Stimulated activated naive CD4-positive, alpha-beta T cell (primary cell): ENCODE measurements at places on chromosomes 6 and 20.

DNA sequence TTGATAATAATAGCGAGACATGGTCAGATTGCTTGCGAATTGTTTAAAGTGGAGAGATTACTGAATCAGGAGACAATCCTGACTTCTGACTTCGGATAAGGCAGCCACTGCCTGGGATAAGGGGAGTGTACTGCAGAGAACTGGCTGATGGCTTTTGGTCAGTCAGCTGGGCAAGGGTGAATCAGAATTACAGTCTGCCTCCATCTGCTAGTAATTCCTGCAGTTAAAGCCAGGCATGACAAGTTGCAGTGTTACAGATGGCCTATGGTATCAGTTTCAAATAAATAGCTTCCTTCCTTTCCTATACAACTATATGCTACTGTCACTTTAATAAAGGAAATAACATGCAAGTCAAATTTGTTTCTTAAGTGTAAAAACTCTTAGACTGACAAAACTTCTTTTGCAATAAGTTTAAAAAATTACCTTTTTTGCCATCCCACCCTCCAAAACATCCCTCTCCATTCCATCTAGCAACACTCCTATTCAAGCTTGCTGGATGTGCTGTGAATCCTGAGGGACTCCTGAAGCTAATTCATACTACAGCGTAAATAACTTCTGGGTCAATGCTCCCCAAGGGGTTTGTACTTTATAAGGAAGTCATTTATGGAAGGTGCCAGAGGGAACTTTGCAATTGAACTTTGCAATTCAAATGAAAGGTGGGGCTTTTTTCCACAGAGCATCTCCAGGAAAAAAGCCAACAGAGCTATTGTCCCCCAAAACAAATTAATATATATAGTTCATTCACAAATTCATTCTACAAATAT lies 245.2 kb downstream of the ADGRB3 start:
- DNase-seq = no peak

DNA sequence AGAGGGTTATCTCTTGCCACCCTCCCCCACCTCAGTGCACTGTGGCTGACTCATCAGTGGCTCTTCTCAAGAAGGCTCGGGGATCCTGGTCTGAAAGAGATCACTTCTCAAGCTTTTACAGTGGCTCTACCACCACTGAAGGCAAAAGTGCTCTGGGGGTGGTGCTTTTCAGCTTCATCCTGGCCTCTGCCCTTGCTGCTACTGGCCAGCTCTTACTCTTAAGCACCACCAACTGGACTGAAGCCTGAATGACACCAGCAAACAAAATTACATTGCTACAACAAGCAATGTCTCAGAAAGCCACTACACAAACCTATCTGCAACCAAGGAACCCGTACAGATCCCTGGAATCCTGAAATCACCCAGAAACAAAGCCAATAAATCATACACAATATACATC lies 402.1 kb downstream of the EPHA7 start:
- DNase-seq = no peak

- no peak for DNase-seq
Measured at GRCh38 chr6:25548451-25548850, 103.6 kb upstream of the SCGN start.

DNA sequence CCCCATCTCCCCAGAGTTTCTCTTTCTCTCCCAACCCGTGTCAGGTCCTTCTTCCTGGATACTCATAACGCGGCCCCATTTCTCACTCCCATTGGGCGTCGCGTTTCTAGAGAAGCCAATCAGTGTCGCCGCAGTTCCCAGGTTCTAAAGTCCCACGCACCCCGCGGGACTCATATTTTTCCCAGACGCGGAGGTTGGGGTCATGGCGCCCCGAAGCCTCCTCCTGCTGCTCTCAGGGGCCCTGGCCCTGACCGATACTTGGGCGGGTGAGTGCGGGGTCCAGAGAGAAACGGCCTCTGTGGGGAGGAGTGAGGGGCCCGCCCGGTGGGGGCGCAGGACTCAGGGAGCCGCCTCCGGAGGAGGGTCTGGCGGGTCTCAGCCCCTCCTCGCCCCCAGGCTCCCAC lies at the start of gene HLA-F:
HLA-F (plus strand) TSS at position 173 of the 404 bp plus-strand sequence; CDS start at position 203, 30 bp downstream.
- peak; percentile 79 for DNase-seq

GRCh38 chr6:56657354-56657753 lies 14.7 kb upstream of the DST start:
- DNase-seq = no peak

- no peak for DNase-seq
Measured at GRCh38 chr6:34810936-34811632, 19.2 kb downstream of the BLTP3A start.

- no peak for DNase-seq
Measured at GRCh38 chr6:168045706-168046620, 33.0 kb downstream of the FRMD1 start.

DNA sequence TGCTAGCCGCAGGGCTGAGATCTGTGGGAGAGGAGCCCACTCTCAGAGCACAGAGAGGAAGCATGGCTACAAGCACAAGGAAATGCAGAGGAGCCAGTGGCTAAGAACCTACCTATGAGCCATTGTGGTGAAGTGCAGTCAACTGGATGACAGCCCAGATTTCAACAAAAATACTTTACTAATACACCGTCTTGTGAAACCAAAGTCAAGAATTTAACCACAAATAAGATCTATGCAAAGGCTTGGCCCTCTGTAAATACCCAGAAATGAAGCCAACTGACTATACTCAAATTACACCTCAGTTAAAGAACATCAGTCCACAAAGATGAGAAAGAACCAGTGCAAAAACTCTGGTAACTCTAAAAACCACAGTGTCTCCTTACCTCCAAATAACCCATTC lies 40.1 kb upstream of the PTCHD4 start:
- no peak for DNase-seq

DNA sequence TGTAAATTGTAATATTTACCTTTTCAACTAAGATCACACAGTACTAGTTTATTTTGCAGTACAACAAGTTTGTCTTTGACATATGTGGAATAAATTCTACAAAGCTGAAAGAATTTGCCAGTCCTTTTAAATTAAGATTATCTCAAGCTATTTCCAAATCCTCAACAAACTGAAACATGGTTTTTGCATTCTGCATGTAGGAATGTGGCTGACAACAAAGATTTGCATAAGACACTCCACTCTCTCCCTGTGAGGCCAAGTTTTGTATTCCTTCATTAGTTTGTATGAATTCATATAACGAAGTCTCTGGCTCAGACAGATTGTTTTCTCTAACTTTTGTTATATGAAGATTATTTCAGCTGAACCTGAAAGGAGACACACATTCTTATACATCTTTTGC lies 124.1 kb upstream of the THEMIS start:
- DNase-seq = no peak

DNA sequence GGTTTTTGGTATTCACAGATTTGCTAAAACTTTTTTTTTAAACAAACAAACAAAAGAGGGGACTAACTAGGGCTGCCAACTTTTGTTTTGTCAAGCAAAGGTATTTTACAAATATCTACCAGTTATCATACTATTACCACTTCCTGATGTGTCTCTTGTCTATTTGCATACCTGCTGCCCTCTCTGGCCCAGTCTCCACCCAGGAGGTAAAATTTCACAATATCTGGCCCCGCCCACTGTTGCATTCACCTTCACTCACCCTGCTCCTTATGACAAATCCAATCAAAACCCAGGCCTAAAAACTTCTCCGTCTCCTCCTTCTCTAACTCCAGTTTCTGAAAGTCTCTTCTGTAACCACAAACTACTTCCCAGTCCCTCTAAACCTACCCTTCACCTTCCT lies 82.2 kb downstream of the TRERF1 start:
- DNase-seq = no peak

DNA sequence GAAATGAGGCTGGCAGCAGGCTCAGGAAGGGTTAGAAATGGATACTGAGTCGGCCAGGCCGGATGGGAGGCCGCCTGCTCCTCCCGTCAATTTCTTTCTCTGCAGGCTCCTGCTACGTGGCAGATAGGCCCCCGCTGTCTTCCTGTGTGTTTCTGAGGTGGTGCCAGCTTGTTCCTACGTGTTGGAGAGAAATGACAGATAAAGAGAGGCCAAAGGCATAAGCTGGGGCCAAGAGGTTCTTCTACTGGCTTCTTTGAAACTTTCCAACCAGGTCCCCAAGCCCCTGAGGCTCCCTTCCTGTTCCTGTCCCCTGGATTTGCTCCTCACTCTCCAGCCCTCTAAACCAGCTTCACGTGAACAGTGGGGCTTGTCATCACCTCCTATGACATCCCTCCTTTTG lies 76.8 kb downstream of the TCP11 start:
- no peak for DNase-seq

DNA sequence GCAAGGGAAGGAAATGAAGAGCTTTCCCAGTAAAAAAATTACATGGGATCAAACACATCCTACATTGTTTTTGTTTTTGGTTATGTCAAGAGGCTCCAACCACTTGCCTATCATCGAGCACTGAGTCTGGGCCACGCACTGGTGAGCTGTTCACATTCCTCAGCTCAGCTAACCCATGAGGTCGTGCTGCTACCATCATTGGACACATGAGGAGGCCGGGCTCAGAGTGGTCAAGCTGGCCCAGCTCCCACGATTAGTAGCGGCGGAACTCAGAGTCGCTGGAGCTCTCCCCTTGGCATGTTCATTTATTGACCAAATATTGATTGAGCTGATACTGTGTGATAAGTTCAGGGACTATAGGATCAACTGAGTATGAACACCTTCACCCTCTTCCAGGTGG lies 164.9 kb downstream of the CDH26 start:
- no peak for DNase-seq

DNA sequence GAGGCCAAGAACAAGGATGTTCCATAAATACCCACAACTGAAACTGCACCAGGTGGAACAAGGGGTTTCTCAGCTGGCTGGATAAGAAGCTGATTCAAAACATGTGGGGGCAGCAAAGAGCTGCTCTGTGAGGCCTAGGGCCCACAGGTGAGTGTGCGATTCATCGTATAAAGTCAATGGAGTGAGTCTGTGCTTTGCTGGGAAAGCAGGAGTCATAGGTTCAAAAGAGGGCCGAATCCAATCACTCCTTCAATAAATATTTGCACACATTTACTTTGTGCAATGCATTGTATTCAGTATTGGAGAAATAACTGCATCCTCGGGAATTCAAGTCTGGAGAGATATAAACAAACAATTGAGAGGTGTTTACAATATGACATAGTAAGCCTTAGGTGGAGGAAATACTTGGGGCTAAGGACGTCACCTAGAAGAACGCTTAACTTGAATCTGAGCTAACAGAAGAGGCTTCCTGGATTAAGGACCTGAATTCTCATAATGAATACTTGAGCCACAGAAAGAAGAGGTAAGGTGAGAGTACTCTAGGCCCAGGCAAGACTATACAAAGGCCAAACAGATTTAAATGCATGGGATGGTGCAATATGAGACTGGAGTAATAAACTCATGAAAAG lies 83.7 kb upstream of the TMEM30A start:
- DNase-seq = no peak

DNA sequence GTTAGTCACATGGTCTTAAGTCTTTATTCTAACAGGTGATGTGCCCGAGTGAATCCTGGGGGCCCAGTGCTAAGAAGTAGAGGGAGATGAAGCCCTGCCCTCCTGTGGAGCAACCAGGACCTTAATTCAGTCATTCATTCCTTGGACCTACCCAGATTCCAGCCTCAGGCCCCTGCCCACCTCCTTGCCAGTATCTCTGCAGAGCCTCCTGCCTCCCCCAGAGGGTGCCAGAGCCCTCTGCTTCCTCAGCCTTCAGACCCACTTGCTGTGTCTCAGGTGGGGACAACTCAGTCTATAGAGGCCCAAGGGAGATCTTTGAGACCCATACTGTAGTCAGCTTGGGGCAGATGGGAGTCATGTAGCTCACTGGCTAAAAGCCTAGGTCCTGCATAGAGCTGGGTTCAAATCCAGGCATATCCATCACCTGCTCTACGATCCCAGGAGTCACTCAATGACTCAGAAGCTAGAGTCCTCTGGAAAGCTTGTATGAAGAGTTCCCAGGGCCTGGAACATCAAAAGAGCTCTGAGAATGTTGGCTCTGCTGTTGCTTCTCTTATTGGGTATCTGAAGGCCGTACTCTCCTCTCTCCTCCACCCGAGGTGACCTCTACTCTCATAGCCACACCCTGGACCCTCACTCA lies 3.9 kb upstream of the SIGLEC1 start:
- DNase-seq = no peak

DNA sequence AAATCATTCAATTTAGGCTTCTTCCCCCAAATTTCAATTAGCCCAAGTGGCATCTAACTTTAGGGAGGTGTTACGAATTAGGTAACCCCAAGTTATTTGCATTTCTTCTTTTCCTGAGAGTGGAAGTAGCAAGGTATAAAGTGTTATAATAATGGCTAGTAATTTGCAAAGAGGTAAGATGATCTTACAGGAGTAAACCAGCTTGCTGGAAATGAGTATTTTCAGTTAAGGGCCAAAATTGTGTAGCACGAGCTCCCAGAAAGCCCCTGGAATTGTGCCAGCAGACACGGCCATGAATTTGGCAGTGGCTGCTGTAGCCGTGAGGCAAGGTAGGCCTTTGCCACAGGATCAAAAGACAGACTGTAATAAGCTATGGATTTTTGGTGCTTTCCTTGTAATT lies 38.0 kb downstream of the CITED2 start:
- DNase-seq = no peak

- DNase-seq = no peak
Measured at GRCh38 chr6:7769702-7770101, 43.8 kb downstream of the BMP6 start.

DNA sequence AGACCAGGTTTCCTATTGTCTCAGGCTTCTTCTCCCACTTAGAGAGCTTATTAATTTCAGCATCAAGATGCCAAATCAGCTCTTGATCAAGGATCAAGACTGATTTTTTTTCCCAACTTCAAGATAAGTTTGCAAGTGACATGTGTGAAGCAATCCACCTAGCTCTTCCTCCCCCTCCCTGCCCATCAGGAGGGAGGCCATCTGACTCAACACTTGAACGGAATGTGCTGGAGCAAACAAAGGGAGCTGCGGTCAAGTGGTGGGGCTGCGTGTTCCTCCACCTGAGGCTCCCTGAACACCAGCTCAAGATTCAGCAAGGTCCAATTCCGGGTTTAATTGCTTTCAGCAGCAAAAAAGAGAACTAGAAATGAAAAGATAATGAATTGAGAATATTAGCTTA lies 38.7 kb downstream of the TTI1 start:
- DNase-seq = no peak

GRCh38 chr6:31920811-31921210 lies 6.7 kb upstream of the C2 start:
- no peak for DNase-seq

GRCh38 chr6:22150368-22151035 lies 146.3 kb downstream of the PRL start:
- no peak for DNase-seq

- DNase-seq = no peak
Measured at GRCh38 chr6:117142995-117143394, 122.4 kb upstream of the VGLL2 start.

GRCh38 chr6:51949526-51949925 lies 137.9 kb downstream of the PKHD1 start:
- DNase-seq = no peak
